ENCODE measurements at places on chromosomes 6 and 20. TPM values are rescaled to one million over a fixed set of nuclear protein-coding genes. Genes with fewer than 3 reads are reported as not detected.

DNA sequence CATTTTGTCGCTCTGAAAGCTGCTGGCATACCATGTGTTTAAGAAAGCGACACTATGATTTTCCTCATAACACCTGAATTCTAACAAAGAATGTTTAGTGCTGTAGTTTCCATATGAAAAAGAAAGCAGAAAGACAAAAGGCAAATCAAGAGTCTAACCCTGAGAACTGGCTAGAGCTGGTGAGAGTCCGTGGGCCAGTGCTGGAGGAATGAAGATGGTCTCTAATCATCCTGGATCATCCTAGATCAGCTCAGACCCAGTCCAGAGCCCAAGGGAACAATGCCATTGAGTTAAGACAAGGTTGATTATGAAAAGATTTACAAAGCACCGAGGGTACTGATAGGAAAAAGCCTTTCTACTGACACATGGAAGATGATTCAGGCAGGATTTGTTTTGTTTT, 73.0 kb upstream of the MYLIP start:
- no peak for DNase-seq

DNA sequence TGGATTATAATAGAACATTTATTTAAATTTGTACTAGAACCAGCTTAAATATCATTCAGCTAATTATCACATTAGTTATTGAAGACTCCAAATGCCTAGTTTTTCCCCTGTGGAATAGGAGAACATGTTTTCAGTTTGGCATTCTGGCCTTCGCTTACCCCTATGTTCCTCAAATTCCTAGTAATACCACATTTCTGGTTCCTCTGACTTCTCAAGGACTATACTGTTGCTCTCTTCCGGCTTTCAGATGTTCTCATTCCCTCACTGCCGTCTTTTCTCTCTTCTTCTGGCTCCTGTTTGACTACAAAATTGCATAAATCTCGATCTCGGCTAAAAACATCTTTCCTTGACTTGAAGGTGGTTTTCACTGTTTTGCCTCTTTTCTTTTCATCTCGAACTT, 71.8 kb upstream of the KHDRBS2 start:
- DNase-seq, result no peak

DNA sequence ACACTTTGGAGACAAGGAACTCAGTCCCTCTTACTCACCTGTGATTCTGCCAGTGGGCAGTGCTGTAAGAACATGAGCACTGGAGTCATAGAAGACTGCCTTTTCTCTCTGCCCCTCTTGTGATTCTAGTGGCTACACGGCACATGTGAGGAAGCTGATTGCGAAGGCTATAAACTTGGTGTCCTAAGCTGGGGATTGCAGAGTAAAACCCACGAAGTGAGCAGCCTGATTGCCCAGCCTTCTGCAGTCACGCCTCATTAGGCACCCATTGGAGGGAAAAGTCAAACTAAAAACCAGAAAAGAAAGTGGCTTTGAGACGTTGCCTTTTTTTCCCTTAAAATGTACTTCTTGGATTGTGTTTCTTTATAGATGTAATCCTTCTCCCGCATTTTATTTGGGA, 748.4 kb upstream of the CHD6 start:
- DNase-seq, result no peak

Gene GRM1
- not detected for total RNA-seq

Measured in ureter (tissue), 1 donor.